Suprapubic skin (tissue), 4 donors: ENCODE measurements at places on chromosomes 2 and 18.

DNA sequence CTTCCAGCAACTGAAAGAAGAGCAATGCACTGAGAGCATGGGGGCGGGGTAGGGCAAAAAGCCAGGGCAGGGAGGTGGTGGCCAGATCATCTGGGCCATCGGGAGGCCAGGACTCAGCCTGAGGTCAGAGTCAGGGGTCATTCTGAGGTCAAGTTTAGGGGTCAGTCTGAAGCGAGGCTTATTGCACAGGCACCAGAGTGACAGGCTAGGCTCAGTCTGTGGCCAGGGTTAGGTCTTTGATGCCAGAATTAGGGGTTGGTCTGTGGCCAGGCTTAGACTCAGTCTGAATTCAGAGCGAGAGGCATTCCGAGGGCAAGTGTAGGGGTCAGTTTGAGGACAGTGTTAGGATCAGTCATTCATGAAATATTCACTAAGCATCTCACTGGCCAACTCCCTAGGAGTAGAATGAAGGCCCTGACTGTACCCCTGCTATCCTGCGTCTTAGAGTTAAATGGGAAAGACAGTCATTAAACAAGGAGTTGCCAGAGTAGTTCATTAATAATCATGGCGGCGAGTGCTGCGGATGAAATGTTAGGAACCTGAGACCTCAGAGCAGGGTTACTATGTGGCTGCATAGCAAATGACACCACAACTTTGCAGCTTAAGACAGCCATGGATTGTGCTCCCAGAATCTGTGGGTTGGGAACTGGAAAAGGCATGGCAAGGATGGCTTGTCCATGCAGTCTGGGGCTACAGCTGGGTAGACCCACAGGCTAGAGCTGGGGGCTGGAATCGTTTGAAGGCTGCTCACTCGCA is 198.7 kb downstream of the CYP26B1 start:
- no peak for DNase-seq

- no peak for DNase-seq
Observed at GRCh38 chr2:68769586-68770270, 35.1 kb downstream of the ARHGAP25 start.

GRCh38 chr2:133953524-133953923 is 300.3 kb upstream of the MGAT5 start:
- no peak for DNase-seq

- DNase-seq = no peak
Observed at GRCh38 chr2:194992648-194993047, 664.4 kb upstream of the SLC39A10 start.

DNA sequence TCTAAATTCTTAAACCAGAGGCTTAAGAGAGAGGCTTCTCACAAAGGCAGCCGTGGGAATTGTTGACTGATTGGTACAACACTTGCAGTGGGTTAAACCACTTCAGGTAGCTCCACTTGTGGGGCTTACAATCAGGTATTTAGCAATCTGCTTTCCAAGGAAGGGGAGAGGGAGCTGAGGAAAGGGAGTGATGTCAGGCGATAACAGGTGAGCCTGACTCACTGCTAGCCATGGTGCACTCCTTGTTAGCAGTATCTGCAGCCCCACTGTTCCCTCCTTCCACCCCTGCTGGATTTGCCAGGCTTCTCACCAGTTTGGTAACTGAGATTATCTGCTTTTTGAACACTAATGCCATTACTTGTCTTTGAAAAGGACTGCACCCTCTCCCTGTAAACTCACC is 1056.7 kb upstream of the FANCL start:
- no peak for DNase-seq

DNA sequence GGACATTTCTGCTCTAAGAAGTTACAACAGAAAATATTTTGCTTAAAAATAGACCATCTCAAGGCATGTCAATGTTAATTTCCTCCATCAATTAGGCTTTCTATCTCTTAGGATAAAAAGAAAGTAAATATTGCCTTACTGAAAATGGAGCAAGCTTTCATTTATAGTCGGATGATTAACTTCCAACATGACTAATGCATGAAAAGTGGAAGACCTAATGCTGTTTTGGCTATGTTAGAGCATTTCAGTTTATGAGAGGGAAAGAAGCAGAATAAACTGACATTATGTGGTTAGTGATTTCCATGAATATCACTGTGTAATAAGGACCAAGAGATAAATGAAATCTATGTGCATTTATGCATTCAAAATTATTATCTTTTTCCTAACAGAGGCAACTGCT is 475.2 kb upstream of the UBE2E3 start:
- no peak for DNase-seq

GRCh38 chr2:176270100-176270750 is 983 bp downstream of the MTX2 start:
- no peak for DNase-seq
